ENCODE measurements at places on chromosomes 11 and 22.

GRCh38 chr11:4539603-4540219 lies 5.3 kb upstream of the OR52M1 start:
- peak; percentile 80 for DNase-seq

- DNase-seq = no peak
These were observed 22.4 kb upstream of the LRRC10B start for GRCh38 chr11:61486011-61486620.

DNA sequence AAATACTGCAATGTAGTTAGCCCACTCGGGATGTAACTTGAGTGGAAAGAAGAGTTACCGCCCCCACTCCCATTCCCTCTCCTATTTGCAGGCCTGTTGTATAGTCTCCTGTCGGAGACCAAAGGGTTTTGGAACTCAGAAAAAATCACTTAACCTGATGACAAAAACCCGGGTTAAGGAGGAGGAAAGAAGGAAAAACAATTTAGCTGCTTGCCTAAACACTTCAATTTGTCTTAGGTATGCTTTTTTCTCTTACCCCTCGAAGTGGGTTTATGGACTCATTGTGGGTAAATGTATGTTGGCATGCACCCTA lies 2.2 kb downstream of the YAP1 start:
- DNase-seq = no peak

DNA sequence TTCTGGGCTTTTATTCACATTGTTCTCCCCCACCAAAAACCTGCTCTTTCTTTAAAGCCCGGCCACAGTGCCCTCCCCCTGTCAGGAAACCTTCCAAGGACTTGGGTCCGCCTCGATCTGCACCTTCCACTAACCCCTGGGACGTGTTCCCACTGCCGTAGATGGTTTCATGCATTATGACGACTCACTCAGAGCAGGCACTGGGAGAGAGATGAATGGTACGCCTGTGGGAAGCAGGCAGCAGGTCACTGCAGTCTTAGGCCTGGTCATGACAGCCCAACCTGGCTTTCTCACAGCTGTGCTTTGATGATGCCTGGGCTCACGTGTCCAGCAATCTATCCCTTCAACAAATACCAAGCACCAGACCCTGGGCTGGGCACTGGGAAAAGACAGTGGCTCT lies 115.7 kb downstream of the WNT7B start:
- no peak for DNase-seq

DNA sequence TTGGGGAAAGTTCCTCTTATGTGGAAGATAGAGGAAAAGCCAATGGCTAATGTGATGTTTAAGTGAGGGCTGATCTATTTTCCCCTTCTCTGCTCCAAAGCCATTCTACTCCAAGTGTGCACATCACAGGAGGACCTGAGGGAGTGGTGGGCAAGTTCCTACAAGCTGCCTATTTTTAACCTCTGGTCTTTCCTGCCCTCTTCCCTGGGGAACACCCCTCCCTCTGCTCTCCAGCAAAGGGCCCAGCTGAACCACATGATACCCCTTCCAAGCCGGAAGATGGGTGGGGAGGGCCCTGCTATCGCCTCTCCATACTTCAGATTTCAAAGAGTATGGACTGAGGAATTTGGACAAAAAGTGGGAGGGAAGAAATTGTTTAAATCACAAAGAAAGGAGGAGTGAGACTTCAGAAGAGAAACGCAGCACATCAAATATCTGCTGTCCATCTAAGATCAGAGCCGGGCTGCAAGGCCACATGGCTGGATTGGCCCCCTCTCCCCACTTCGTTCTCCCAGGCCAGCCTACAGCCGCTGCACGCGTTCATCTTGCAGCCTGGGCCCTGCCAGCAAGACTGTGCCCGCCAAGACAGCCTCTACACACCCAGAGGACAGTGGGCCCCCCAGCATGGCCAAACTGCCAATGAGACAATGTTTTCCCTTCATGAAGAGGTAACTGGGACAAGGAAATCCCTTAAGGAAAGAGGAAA lies 77.5 kb downstream of the MICAL3 start:
- no peak for DNase-seq

DNA sequence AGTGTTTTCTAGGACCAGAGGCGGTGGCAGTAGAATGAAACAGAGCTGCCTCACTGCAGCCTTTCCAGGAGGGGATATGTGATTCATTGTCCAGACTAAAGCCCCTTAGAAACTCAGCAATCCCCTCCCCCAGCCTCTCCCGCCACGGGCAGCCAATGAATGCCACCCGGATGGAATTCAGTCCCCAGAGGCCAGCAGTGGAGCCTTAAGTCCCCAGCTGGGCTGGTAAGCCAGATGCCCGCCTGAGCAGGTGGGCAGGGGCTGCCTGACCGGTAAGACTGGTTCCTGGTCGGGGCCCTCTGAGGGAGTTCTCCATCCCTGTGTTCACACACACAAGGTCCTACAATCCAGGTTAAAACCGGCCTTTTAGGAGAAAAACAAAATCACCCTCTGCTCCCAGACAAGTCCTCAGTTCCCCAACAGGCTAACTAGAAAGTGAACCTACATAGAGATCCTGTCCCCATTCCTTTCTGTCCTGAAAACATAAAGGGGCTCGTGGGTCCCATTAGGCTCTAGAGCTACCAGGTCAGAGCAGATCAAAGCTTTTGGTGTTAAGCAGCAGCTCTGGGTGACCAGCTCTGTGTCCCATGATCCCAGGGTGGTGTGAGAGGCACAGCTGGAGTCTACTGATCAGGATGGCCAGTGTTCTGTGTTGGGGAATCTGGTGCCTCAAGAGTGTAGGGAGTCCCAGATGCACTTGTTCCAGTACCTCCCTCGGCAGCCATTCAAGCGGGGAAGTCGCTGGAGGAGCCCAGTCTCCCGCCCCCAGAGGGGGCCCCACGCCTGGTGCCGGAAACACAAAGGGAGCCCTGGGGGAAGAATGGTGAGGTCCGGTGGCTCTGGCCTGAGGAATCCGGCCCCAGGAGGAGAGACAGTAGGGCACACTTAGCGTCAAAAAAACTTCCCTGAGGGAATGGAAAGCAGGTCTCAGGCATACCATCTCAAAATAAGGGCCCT lies 2.6 kb downstream of the PATZ1 start:
- DNase-seq = peak; percentile 34

GRCh38 chr11:66713746-66714480 lies 15.1 kb downstream of the SPTBN2 start:
- no peak for DNase-seq

Measured in Kasumi-1 (cell line).